Fibroblast of lung (primary cell): ENCODE measurements at places on chromosomes 4 and X. TPM values are rescaled to one million over a fixed set of nuclear protein-coding genes. Genes with fewer than 3 reads are reported as not detected.

SLC25A4 gene
- 9.0 and 11.4 TPM in 2 replicates for total RNA-seq

ERAS gene
- not detected in 2 replicates for total RNA-seq

MMRN1 gene
- total RNA-seq, result under 0.01 TPM in 2 replicates

TRAM1L1 gene
- 3.1 and 5.0 TPM in 2 replicates for total RNA-seq

UGT2B17 gene
- total RNA-seq, result not detected in 2 replicates

TLL1 gene
- total RNA-seq, result 0.26 and 0.33 TPM in 2 replicates

NRK gene
- 0.50 and 0.77 TPM in 2 replicates for total RNA-seq

TCEAL1 gene
- 35.5 and 37.5 TPM in 2 replicates for total RNA-seq

KCND1 gene
- total RNA-seq, result 0.77 and 1.3 TPM in 2 replicates

MAP7D2 gene
- total RNA-seq, result under 0.01 TPM in 2 replicates

TMPRSS11E gene
- not detected in 2 replicates for total RNA-seq

MTNR1A gene
- not detected in 2 replicates for total RNA-seq

TLR1 gene
- 1.3 and 1.7 TPM in 2 replicates for total RNA-seq

SSX1 gene
- total RNA-seq, result not detected in 2 replicates

CSAG2 gene
- not detected in 2 replicates for total RNA-seq

GK gene
- total RNA-seq, result 16.2 and 44.4 TPM in 2 replicates

FGB gene
- not detected in 2 replicates for total RNA-seq

TMEM156 gene
- total RNA-seq, result 0.17 and 0.26 TPM in 2 replicates

SPANXB1 gene
- not detected in 2 replicates for total RNA-seq

SHROOM2 gene
- total RNA-seq, result under 0.01 TPM in 2 replicates

C1QTNF7 gene
- total RNA-seq, result 1.5 and 3.0 TPM in 2 replicates

PCDH18 gene
- 163 and 542 TPM in 2 replicates for total RNA-seq

DUX4 gene
- total RNA-seq, result not detected in 2 replicates

ZNF595 gene
- 11.0 and 16.2 TPM in 2 replicates for total RNA-seq
